ENCODE measurements at places on chromosomes 5 and 9.

DNA sequence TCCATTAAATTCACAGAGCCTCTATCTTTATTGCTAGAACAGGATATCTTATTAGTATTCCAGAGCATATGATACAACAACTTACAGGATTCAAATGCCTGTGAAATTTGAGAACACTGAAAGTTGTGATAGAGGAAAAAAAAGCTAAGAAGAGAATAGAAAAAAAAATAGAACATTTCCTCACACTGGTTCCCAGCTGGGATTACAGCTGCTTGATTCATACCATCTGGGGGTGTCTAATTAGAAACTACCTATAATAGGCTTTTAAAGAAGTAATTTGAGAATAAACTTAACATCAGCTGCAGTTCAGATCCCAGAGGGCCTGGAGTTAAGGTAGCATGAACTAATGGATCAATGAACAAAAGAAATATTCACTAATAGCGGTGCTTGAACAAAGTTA, 922.0 kb downstream of the CDH12 start:
- no peak for DNase-seq

DNA sequence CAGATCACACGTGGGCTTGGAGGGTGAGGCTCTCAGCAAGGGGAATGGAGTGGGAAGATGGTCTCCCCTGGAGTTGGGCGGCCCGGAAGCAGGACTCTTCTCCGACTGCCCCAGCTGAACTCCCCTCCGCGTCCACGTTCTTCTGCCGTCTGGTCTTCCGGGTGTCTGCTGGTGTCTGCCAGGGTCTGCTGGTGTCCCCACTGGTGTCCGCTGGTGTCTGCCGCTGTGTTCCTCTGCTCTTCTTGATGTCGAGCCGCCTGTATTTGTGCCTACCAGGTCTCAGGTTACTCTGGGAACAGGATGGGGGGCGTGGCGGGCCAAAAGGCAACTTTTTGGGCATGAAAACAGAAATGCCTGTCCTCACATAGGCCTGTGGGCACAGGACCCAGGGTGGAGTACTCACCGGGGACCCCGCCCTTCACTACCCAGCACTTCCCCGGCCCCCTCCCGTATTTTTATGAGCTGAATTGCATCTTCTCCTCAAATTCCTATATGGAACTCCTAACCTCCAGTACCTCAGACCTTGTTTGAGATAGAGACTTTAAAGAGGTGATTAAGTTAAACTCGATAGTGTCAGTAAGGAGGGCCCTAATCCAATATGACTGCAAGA, 675.4 kb downstream of the SEMA5A start:
- DNase-seq: no peak

- DNase-seq: no peak
Measured at GRCh38 chr5:124630767-124631704, 115.4 kb downstream of the ZNF608 start.

GRCh38 chr9:7316967-7317366, 482.6 kb downstream of the DMAC1 start:
- no peak for DNase-seq

GRCh38 chr9:5580650-5581049, 48.3 kb upstream of the RIC1 start:
- DNase-seq: no peak

DNA sequence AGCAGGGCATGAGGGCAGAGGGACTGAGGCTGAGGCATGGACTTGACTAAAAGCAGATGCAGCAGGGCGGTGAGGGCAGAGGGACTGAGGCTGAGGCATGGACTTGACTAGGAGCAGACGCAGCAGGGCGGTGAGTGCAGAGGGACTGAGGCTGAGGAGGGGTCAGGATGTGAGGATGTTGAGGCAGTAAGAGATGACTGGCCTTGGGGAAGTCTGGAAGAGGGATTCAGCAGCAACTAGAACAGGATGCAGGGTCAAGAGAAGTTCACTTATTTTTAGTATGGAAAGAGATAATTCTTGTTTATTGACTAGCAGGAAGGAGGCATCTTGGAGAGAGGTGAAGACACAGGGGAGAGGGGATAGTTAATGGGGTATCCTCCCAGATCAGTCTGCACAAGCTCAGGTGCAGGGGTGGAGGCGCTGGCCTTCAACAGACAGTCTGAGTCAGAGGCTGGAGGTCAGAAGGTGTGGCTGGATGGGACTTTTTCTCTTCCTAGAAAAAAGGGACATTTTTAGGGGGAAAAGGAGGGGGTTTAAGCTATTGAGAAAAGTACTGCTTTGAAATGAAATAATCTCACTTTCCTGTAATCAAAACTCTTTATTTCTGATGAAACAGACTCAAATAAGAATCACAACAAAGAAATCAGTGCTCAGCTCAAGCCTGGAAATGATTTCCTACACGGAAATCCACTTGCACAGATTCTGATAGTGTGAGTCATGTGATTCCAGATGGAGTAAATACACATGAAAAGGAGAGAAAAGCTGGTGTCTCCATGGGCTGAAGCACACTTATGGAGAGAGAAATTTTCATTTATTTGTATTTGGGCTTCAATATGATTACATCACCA, 130.9 kb downstream of the PALM2AKAP2 start:
- no peak for DNase-seq

DNA sequence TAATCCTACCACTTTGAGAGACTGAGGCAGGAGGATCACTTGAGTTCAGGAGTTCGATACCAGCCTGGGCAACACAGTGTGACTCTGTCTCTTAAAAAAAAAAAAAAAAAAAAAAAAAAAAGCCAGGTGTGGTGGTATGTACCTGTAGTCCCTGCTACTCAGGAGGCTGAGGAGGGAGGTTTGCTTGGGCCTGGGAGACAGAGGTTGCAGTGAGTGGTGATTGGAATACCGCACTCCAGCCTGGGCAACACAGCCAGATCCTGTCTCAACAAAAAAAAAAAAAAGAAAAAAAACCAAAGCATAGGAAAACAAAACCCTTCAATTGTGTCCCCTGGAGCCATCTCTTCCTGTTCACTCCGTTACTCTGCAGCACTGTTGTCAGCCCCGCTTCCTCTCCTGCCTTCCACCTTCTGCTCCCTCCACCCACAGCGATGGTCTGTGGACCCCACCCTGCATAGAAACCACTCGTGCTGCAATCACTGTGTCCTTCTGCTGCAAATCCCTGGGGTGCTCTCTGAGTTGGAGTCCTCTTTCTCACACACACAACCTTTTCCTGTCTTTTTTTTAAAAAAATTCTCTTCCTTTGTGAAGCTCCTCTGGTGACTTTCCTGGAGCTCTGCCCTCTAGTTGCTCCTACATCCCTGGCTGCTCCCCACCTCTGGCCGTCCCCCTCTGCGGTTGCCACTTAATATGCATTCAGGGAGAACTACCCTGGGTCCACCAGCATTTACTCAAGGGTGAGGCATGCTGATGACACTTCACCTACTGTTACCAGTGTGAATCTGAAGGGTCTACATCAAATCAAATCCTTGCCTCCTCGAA, 22.2 kb downstream of the CCT5 start:
- no peak for DNase-seq

DNA sequence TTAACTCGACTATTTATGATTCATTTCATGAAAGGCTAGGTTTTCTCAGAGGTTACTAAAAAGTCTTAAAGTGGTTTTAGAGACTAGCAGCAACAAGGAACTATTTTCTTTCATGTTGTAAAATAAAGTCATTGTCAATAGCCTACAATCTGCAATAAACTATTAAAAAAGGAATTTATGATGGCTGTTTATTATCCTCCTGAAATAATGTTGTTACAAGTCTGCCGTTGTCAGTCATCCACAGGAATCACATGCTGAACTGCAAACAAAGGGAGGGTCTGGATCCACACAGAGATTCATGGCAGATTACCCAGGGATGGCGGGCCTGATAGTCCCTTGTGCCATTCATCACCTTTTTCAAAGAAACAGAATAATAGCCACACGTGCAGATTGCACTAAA, 49.2 kb downstream of the TMEM174 start:
- no peak for DNase-seq

- no peak for DNase-seq
Measured at GRCh38 chr9:98806394-98807035, 955 bp upstream of the GALNT12 start.

DNA sequence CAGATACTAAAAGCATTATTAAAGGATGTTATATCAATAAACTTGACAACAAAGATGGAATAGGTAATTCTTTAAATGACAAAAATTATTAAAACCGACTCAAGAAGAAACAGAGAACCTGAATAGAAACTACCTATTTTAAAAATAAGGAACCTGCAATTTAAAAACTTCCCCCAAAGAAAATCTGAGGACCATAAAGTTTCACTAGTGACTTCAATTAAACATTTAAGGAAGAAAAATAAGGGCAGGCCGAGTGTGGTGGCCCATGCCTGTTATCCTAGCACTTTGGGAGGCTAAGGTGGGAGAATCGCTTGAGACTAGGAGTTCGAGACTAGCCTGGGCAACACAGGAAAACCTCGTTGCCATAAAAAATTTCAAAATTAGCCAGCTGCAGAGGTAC, 99.6 kb downstream of the FANCC start:
- DNase-seq: no peak

- no peak for DNase-seq
Measured at GRCh38 chr5:54063817-54064216, 246.6 kb downstream of the ARL15 start.

GRCh38 chr9:35002623-35003022, 13.1 kb downstream of the DNAJB5 start:
- no peak for DNase-seq

GRCh38 chr5:40486437-40487275, 193.1 kb upstream of the PTGER4 start:
- peak; percentile 69 for DNase-seq

- DNase-seq: no peak
Measured at GRCh38 chr5:170368586-170368985, 20.6 kb downstream of the KCNMB1 start.

GRCh38 chr9:128244837-128245231, 31.0 kb downstream of the GOLGA2 start:
- DNase-seq: no peak

- DNase-seq: no peak
Measured at GRCh38 chr5:122073864-122074263, 4.2 kb downstream of the LOX start.

GRCh38 chr5:23820765-23821471, 313.5 kb downstream of the PRDM9 start:
- no peak for DNase-seq

GRCh38 chr9:21294904-21295538, 10.1 kb downstream of the IFNA5 start:
- DNase-seq: no peak

DNA sequence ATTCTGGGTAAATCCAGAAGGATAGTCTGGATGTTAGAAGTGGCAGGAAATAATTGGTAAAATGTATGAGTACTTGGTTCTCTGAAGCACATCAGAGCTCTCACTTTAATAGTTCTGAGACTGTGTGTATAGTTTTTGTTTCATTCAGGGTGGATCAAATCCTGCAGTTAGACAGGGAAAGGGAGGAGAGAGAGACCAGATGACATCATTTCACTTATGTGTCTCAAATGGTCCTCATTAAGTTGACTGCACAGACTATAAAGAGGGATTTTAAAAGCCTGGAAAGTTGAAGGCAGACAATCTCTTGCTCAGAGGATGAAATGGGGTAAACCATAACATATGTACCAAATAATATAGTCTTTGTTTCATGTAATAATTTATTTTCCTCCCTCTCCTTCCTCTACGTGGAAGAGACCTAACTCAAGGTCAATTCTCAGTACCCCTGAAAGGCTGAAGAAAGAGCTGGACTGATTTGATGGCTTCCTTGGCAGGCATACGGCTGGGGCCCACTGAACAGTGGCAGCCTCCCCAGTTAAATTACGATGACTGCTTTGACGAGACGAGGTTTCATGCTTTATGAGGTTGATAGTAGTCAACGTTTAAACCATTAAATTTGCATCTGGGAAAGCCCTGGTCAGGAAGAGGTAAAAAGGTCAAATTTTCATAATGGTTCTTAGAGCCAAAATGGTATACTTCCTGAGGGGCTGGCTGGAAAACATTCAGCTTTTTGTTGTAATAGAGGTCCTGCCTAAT, 395.1 kb upstream of the RPS23 start:
- DNase-seq: no peak

GRCh38 chr5:143059355-143059754, 289.2 kb downstream of the ARHGAP26 start:
- DNase-seq: no peak

GRCh38 chr9:93022066-93022465, 36.4 kb upstream of the SUSD3 start:
- DNase-seq: no peak

GRCh38 chr5:87729781-87730180, 317.1 kb upstream of the CCNH start:
- no peak for DNase-seq
